ENCODE measurements at places on chromosomes 2 and 18.

GRCh38 chr2:231713730-231714638 lies 5.7 kb downstream of the PTMA start:
- DNase-seq: peak; percentile 91

- DNase-seq: no peak
Measured at GRCh38 chr18:51234117-51235008, 36.9 kb upstream of the MEX3C start.

DNA sequence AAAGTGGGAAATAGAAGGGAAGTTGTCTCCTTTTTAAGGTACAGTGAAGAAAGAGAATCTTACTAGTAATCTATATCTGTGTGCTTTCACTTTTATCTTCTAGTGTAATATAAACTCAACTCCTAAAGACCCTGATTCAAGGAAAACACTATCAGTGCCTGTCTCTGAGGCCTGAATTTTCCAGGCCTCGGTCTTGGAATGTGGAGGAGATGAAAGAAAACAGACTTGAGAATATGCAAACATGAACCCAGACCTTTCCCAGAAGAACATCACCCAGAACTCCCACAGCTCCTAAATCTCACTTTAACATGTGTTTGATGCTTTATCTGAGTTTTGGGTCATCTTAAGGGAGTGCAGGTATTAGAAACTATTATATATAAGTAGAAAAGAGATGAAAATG lies 51.8 kb downstream of the EPB41L5 start:
- no peak for DNase-seq

DNA sequence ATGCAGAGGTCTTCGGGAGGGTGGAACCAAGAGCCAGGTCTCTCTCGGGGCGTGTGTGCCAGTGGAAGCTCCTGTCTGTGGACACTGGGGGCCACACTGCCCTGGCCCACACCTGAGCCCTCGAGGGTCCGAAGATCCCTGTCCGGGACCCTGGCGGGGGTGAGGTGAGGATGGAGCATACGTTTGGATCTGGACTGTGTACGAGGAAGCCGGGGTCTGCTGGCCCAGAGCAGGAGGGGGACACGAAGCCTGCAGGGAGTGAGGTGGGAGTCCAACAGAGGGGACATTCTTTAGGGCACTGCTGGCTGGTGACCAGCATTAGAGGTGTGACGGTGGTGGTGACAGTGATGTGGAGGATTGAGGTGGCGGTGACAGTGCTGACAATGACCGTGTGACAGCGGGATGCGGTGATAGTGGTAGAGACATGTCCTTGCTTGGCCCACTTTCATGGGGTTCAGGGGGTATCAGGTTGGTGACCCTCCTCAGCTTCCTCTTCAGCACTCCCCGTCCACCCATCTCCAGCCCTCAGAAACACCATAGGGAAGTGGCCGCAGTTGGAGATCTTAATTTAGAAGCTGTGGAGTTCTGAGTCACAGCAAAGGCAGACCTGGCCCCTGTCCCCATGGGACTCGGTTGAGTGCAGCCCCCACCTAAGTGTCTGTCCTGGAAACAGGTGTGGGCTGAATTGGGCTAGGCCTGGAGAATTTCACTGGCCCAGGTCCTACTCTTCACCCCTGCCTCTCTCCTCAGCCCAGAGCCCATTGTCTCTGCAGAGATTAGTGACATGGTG lies 252.0 kb downstream of the DYSF start:
- DNase-seq: no peak
